ENCODE measurements at places on chromosomes 6 and 20. TPM values are rescaled to one million over a fixed set of nuclear protein-coding genes. Genes with fewer than 3 reads are reported as not detected.
A peak's percentile ranks its signal among the peaks of the same experiment; 100 is the strongest.

The BMP5 gene
- polyA plus RNA-seq = 9.0 TPM

DNA sequence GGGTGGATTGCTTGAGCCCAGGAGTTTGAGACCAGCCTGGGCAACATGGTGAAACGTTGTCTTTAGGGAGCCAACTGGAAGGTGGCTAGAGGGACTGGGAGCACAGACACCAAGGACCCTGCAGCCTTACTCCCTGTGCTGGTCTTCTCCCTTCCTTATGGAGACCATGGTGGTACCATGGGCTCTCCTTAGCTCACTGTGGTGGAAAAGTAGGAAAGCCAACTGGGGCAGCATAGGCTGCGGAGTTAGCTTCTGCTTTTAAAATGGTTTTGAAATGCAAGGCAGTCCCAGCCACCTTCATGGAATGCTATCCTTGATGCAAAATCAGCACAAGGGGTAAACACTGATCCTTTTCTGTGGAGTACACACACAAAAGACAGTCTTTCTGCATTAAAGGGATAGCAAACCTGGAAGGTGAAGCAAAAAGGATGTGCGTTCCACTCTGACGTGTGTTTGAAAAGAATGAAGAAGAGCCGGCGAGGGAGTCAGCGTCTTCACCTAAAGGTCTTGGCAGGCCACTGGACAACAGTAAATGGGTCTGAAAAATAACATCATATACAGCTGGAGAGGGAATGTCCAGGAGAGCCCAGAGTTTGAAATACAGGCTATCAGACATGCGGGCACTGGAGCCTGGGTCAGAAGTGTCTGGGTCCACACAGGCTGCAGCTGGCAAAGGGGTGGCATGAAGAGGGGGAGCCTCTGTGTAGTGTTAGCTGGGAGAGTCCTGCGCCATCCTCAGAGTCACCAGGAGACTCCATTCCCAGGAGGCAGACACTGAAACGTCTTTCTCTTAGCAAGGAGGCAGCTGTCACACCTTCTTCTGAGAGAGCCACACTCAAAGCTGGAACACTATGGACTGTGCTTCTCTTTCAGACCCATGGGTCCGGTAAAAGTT, 58.5 kb downstream of the GPR6 start:
- DNase-seq = no peak

DNA sequence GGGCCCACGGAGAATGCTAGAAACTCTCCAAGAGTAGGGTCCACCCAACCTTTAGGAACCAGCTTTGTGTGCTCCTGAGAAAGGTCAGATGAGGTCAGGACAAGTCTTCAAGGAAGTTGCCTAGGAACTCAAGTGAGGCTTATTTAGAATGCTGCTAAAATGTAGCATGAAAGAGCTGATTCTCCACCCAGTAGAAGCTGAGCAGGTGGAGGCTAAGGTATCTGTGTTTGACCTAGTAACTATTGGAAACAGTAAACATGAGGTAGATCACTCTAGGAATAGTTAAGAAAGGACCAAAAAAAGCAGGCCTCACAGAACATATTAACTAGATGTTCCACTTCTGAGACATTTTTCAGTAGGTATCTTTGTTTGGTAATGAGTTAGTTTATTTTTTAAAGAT, 13.9 kb downstream of the CEP43 start:
- no peak for DNase-seq

GRCh38 chr6:21281366-21281765, 312.2 kb upstream of the SOX4 start:
- no peak for DNase-seq

GRCh38 chr6:158926414-158926813, 73.6 kb downstream of the RSPH3 start:
- no peak for DNase-seq

GRCh38 chr6:122207794-122208193, 191.7 kb upstream of the HSF2 start:
- no peak for DNase-seq

DNA sequence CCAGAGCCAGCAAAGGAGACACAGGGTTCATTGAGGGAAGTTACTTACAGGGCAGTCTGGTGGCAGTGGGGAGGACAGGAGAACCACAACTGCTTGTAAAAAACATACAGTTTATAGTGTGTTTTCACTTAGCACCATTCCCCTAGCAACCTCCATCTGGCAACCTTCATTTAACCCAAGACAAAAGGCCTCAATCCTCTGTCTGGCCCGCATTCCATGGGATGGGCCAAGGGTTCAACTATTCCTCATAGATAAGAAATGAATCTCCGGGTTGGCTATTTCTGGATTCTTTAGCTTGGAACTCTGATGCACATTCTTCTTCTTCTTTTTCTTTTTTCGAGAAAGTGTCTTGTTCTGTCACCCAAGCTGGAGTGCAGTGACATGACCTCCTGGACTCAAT, 26.3 kb upstream of the FYN start:
- DNase-seq = no peak

DNA sequence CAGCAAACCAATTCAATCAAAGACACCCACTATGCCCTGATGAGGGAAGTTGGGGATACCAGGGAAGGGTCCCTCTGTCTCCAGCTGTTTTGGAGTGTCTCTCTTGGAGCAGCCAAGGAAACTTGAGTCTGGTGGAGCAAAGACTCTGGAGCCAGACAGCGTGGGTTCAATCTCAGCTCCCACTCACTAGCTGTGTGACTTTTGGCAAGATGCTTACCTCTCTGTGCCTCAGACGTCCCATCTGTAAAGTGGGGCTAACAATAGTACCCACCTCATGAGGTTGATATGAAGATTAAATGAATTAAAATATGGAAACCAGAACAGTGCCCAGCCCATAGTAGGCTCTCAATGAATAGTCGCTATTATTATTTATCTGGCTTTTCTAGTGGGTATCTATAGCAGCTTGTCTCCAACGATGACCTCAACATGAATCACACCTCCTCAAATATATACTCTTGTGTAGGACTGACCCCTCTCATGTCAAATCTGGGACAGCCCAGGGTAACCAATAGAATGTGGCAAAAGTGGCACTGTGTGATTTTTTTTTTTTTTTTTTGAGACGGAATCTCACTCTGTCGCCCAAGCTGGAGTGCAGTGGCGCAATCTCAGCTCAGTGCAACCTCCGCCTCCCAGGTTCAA, 99.2 kb upstream of the FOXP4 start:
- DNase-seq = no peak

DNA sequence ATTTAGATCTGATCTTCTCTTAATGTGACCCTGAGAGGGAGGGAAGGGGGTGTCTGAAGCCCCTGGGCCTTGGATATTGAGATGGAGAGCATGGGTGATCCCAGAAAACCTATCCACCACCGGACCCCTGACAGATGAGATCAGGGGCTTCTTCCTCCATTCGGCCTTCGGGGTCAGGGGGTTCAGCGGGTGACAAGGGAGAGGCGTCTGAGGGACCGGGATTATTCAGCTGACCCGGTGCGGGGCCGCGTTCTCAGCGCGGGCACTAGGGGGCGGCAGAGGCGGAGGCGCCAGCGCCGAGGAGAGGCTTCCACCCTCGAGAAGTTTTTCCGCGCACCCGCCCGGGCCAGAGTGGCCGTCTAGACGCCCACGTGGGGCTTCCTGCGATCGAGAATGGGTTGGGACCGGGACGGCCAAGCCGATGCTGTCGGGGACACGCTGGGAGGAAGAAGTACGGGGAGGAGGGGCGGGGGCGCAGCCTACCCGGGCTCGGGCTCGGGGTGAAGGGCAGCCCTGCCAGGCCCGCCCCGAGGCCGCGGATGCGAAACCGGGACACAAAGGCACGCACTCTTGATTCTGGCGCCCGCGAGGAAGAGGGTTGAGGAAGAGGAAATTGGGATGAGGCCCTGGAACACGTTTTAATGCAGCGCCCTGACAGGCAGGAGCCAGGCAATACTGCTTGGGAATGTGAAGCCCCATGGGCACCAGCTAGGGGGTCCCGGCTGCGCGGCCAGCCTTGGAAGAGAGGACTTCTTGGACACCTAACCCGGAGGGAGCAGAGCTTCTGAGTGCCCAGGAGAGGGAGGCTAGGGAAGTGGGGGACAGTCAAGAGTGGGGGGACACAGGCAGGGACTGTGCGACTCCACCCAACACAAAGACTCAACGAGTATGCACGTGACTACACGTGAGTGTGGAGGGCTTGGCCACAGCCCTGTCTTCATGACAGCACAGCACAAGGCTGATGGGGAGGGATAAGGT, 30.6 kb downstream of the COL11A2 start:
- DNase-seq = peak; percentile 83

GRCh38 chr6:21522797-21523456, 70.6 kb upstream of the SOX4 start:
- DNase-seq = no peak

- DNase-seq = peak; percentile 90
These were observed at the start of gene TRIM38 for GRCh38 chr6:25962149-25963127. TRIM38 (plus strand) TSS chr6:25962802; CDS start chr6:25966523, 3,721 bp downstream.

DNA sequence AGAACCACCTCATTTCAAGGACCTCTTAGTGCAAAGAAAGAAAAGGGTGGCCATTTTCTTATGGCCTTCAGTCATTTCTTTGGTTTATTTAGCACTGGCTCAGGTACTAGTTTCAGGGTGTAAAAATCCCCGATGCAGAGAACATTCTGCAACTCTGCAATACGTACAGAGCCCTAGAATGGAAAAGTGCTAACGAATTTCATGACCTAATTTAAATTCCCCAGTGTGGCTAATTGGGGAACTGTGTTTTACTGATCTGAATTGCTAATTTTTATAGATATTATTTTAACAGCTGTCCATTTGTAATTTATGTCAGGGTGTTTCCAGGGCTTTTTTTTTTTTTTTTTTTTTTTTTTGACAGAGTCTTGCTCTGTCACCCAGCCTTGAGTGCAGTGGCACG, 160.7 kb downstream of the UST start:
- no peak for DNase-seq

All from hindlimb muscle (tissue), 1 donor.